Cardiac fibroblast (primary cell): ENCODE measurements at places on chromosomes 12 and 14.

DNA sequence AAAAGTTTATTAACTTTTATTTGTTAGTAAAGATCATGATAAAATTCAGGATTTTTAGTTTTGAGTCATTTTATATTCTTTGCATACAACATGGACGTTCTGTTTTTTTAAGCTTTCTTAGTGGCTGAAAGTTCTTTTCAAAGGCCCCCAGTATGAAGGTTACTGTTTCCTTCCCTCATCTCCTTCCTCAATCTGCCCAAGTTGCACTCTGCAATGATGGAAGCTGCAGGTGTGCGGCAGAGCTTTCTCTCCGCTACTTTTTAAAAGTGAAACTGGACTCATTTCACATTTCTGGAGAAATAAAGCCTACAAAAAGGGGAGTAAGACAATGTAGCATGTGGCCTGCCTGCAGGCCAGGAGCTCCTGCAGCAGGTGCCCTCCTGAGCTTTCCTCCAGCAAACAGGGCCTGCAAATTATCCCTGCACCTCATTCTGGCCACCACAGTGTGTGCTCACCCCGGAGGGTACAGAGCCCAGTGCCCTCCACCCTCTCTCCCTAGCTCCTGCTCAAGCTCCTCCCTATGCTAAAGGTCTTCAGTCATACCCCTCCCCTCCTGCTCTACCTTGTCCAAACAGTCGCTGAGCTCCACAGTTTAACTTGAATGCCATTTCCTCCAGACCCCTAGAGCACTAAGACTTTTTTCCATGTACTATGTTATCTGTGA lies 78.9 kb downstream of the SETD3 start:
- no peak for DNase-seq

- DNase-seq = no peak
Measured at GRCh38 chr14:101776344-101776743, 14.8 kb downstream of the PPP2R5C start.

DNA sequence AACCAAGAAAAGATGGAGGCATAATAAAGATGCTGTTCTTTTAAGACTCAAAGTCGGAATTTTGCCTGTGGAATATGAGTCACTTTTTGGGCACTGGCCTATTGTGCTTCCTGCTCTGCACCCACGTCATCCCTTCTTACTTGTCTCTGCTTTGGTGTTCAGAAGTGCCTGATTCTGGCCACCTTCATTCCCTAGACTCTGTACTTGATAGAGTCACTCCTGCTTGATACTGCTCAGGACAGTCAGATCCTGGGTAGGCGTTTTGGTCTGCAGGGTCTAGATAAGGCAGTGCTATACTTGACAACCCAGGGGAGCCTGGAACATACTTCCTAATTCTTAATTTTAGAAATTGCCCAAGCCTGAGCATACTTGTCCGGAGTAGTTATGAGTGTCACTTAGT lies 1.9 kb downstream of the LRRK2 start:
- peak; percentile 91 for DNase-seq

- DNase-seq = no peak
Measured at GRCh38 chr14:48086516-48086915, 411.1 kb upstream of the MDGA2 start.

DNA sequence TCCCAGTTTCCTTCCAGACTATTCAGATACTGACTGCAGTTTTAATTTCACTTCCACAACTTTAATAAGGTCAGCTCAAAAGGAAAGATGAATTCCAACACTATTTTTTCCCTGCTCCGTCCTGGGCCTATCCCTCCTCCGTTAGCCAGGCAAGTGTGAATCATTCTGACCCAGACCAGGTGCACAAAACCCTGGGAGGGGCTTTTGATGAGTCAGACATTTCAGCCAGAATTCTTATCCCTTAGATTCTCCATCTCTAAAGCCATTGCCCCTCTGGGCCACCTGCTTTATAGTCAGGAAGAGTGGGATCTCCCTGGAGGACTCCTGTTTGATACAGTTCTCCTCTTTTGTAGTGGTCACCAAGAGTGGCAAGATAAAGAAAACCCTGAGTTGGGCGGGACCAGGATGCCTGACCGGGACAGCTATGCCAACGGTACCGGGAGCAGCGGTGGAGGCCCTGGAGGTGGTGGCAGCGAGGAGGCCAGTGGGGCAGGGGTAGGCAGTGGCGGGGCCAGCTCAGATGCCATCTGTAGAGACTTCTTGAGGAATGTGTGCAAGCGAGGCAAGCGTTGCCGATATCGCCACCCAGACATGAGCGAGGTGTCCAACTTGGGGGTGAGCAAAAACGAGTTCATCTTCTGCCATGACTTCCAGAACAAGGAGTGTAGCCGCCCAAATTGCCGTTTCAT lies 2.2 kb downstream of the ZC3H10 start:
- DNase-seq = no peak
